Activated T-cell treated with anti-CD3 and anti-CD28 coated beads for 1 hour (primary cell): ENCODE measurements at places on chromosomes 5 and 9.

DNA sequence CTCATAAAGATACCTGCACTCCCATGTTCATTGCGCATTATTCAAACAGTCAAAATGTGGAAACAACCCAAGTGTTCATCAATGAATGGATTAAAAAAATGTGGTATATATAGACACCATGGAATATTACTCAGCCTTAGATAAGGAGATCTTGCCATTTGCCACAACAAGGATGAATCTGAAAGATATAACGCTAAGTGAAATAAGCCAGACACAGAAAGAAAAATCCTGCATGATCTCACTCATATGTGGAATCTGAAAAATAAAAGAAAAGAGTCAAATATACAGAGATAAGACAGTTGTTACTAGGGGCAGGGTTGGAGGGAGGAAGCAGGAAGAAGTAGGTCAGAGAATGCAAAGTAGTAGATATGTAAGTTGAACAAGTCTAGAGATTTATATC is 17.6 kb upstream of the SLIT3 start:
- no peak for DNase-seq

- DNase-seq, result no peak
These were observed 254.0 kb upstream of the GAS1 start for GRCh38 chr9:87201351-87201751.

- no peak for DNase-seq
These were observed 147.3 kb upstream of the FST start for GRCh38 chr5:53333160-53333559.

- DNase-seq, result no peak
These were observed 22.8 kb upstream of the RGMB start for GRCh38 chr5:98750693-98751092.

- DNase-seq, result no peak
These were observed 7.3 kb downstream of the F2R start for GRCh38 chr5:76723266-76723665.

DNA sequence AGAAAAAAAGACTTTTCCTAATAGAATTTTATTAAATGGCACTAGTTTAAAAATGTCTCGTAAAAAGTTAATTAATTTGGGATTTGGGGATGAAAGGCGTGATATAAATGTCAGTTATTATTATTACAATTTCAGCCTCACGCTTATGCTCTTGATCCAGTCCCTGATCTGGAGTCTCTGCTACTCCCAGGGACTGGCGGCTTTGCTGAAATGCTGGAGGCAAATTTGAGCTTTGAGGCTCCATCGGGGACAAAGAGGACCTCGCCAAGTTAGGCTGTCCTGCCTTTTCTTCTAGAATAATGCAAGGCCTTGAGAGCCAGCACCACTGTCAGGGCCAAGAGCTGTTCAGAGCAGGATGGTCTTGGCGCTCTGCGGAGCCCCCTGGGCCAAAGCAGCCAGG is 69.7 kb downstream of the ZNF618 start:
- no peak for DNase-seq

GRCh38 chr5:125175348-125176004 is 429.0 kb upstream of the ZNF608 start:
- DNase-seq, result no peak

DNA sequence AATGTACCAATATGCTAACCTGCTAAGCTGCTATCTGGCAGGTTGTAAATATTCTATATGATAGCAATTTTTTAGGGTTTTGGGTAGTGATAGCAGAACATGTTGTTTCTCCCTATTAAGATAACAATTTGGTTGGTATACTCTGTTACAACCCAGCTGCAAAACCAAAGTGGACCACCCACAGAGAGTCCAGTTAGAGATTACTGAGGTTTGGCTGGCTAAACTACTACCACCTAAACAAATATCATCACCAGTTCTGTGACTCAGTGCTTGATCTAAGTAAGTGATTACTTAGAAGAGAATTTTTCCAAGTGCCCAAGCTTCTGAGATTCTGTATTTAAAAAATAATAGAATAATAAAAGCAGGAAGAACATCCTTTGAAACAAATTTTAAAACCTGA is 72.3 kb downstream of the XRCC4 start:
- no peak for DNase-seq

- no peak for DNase-seq
These were observed 80.6 kb upstream of the MEGF10 start for GRCh38 chr5:127210042-127210441.

DNA sequence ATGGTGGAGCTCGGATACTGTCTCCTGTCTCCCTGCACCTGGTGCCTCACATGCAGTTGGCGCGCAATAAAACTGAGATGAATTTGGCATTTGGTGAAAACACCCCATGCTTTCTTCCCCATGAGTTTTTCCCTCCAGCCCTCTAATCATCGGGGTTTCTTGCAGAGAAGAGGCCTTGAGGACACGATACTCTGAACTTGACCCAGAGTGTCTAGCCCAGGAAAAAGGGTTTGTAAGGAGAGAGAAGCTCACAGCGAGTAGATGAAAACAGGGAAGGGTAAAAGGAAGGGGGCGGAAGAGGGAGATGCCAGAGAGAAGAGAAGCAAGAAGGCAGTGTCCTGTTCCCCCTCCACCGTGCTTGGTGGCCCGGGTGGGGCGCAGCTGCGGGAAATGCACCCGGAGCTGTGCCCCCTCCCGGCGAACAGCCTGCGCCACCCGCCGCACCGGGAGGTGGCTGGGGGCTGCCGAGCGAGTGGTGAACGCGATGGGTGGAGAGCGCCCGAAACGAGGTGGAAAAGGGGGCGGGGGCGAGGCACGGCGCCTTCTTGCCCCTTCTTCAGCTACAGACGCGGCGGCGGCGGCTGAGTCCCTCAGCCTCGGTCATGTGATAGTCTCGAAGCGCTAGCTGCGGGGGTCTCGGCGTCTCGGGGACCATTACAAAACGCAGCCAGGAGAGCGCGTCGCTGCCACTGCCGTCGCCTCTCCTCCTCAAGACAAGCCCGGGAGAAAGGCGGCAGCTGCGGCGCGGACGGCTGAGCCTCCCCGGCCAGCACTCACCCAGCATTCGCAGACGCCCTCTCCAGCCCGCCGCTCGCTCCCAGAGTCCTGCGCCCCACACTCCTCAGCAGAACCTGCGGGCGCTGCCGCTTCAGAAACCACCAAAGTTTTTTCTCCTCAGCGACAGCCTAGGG is 1.1 kb upstream of the FOXB2 start:
- DNase-seq, result no peak

DNA sequence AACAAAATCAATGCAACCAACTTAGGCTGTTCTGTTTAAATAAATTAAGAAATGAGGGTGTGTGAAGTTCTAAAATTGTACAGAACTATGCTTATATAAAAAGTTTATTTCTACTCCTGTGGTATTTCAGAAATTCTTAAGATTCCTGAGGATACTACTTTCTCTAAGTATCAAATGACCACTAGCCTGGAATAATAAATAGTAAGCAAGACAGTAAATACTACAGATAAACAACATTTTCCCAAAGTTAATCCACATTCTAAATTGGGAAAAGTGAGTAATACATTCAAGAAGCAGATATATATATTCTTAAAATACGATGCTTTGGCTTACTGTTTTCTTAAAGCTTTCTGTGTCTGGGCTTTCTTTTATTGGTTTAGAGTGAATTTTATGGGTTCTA is 29.5 kb downstream of the CCNH start:
- no peak for DNase-seq

GRCh38 chr5:127153031-127153430 is 79.7 kb upstream of the C5orf63 start:
- no peak for DNase-seq

DNA sequence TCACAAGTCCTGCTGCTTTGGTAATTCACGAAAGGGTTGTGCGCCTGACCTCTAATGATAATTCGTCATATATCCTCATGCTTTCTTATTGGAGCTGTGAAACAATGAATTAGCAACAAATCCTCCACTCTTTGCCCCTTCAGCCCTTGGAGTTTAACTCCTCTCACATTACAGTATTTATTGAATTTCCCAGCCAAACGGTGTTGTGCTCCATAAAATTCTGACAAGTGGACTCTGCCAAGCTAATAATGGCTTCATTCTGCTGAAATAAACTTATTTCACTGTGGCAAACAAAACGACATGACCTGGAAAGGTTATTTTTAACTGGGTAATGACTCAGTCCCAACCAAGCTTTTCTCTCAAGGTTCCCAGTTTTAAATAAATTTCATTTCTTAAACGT is 984.4 kb upstream of the DMAC1 start:
- DNase-seq, result no peak

DNA sequence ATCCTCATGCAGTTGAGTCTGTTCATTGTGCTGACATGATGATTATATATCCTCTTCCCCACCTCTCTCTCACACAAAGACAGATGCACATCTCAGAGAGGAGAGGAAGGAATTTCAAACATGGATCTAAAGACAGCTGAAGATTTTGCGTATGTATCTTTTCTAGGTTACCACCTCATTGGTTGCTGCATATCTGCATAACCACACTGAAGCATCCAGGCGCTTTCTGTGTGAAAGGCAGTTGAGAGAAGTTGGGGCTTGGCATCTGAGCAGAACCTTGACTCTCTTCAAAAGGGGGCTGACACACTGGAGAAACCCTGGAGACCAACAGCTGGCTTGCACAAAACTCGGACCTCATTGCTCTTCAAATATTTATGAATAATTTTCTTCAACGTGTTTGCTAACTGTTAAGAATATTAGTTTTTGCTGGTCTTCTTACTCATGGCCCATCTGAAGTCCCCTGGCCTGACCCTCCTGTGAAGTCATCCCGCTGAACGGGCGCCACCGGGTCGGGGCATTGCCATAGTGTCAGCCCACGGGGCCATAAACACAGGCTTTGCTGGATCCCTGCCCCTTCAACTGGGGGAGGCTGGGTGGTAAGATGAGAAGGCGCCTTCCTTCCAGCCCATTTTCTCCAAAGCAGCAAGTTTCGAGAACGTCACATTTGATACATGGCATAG is 593.2 kb upstream of the CLINT1 start:
- DNase-seq, result no peak

DNA sequence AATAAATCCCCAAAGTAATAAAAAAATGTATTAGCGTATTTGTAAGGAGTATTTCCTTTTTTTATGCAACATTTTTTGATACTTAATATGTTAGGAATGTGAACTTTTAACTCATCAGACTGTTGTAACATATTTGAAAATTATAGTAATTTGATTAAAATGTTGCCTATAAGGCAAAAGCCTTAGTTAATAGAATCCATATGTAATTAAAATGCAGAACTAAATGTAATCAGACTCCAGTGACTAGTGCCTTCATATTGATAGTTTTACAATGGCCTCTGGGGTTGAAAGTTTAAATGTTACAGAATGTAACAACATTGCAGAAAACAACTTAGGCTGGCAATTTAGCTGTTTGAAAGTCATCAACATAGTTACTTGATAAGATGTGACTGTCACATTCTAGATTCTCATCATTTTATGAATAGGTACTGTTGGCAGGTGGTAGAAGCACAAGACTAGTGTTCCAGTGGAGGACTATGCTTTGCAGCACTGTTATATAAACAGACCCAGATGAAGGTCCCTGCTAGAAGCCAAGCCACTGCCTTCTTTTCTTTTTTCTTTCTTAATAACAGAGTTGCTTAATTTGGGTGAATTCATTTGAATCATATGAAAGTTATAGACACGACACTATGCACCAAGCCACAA is 382.9 kb downstream of the CCDC171 start:
- no peak for DNase-seq

DNA sequence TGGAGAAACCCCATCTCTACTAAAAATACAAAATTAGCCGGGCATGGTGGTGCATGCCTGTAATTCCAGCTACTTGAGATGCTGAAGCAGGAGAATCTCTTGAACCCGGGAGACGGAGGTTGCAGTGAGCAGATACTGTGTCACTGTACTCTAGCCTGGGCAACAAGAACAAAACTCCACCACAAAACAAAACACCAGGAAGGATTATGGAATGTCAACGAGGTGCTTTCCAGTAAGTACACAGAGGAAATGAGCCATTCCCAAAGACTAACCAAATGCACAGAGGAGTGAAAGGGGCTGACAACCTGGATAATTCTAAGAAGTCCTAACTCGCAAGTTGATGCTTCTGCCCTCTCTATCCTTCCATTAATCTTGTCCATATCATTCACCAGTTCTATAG is 126.1 kb upstream of the RETREG1 start:
- no peak for DNase-seq

GRCh38 chr5:163645421-163646416 is 140.3 kb downstream of the MAT2B start:
- DNase-seq, result no peak

GRCh38 chr5:3139499-3139931 is 388.0 kb upstream of the IRX2 start:
- DNase-seq, result no peak

DNA sequence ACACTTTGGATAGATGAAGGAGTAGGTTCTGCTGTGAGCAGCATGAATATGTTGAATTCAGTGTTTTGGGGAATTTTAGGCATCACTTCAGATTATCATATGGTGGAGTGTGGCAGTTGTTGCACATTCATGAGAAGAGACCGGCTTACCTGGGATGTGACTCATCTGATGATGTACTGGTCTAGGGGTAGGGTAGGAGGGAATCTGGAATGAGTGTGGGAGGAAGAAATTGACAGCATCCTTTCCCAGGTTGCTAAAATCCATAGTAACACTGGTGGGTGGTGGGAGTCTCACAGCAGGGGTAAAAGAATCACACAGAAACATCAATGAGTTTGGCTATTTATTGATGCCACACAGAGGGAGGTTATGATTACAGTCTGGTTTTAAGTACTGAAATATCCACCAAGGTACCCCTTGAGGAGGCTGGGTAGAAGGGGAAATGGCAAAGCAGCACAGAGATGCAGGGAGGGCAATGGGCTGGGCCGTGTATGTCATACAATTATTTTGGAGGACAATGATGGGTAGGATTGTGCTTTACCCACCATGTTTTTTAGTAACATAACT is 82.5 kb downstream of the TARS1 start:
- no peak for DNase-seq

DNA sequence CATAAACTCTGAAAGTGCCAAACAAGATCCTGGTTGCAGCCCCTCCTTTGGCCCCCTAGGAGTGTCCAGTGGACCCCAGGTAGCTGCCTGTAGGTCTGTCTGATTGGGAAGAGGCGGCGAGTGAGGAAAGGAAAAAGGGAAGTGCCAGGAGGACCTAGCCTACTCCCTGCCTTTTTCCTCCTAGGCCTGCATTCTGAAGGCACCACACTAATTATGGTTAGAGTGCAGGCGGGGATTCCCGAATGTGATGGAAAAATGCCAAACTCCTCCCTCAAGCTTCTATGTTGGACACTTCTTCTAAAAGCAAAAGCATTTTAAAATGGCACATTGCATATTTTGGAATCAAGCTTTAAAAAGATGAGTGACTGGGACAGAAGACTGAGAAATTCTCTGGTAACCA is 83.2 kb upstream of the SMIM15 start:
- no peak for DNase-seq

GRCh38 chr9:5395428-5395827 is 42.3 kb downstream of the PLGRKT start:
- DNase-seq, result no peak

- DNase-seq, result no peak
These were observed 140.9 kb downstream of the SAXO1 start for GRCh38 chr9:18891946-18892670.

GRCh38 chr9:69122549-69123141 is 51.4 kb upstream of the TJP2 start:
- DNase-seq, result no peak

- peak; percentile 32 for DNase-seq
These were observed 272.5 kb downstream of the EPB41L4A start for GRCh38 chr5:112146323-112147226.

- no peak for DNase-seq
These were observed 31.7 kb downstream of the MRPL22 start for GRCh38 chr5:154972476-154973080.
